ENCODE measurements at places on chromosomes 5 and 9.

DNA sequence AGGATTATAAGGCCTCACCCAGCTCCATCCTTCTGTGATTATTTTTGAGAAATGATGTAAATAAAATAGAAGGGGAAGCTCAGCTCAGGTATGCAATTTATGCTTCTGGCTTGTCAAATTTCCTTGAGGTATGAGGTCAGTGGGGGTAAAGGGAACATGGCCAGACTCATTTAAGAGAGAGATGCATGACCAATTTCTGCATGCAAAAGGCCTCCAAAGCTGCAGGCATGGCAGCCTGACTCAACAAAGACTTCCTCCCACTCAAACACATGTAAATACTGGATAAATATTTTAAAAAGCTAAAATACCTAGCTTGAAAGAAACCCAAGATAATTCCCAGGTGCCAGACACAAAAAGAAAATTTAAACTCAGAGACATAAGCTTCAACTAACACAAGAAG, 101.4 kb upstream of the SLC1A3 start:
- no peak for DNase-seq

- DNase-seq: peak; percentile 50
Measured at GRCh38 chr9:130666393-130667119, 2.2 kb downstream of the PRDM12 start.

DNA sequence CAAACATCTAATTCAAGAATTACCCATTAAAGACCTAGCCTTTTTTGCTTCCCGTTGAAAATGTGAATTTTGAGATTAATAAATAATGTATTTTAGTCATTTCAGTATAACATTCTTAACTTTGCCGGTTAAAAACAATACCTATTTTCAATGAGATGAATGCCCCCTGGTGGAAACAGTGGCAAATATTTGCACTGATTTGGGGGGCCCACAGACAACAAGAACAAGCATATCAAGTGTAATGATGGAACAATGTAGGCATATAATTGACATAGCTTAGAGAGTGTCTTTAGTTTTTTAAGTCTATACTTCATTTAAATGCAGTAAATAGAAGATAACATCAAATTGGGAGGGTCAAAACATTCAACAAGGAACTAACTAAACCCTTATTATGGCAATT, 111.9 kb downstream of the NTRK2 start:
- DNase-seq: peak; percentile 34

DNA sequence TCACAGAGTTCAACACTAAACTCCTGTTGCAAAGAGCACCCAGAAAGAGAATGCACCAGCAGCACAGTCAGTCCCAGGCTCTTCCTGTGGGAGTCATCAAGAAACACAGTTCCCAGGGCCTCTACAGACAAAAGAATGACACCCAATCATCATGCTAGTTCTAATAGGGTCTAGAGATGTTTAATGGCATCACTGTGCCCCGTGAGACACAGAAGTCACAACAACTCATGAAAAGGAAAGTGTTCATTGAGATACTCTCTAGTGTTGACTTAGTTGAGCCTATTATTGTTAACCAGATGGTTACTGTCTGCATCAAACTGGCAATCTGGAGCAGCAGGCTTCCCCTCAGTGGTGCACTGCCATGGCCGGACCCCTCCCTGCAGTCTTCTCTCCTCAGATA, 1.6 kb downstream of the KLHL3 start:
- peak; percentile 43 for DNase-seq

DNA sequence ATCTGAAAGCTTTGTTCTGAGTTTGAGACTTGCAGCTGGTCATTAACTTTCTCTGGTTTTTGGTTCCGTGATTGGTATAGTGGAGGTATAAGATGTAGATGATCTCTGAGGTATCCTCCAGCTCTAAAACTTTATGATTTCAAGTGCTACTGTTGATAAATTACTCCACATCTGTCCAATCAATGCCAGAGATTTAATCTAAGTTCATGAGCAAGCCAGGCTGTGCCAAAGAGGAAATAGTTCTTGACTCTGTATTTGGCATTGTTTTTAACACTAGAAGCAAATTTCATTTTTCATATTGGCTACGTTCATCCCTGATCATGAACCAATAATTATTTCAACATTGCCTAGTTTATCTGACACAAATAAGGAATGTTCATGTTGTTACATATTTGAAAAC, 28.5 kb upstream of the CHD1 start:
- no peak for DNase-seq

DNA sequence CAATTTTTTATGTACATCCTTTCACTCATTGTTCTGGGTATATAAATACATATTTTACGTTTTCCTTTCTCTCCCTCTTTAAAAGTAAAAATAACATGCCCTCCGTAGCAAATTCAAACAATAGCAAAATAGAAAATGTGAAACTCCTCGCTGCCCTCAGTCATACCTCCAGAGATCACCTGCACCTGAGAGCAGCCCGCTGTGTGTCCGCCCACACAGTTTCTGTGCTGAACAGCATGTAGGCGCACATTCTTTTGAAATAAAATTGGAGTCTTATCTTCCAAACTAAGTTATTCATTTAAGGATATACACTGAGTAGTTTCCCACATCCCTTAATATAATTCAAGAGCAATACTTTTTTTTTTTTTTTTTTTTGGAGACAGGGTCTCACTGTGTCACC, 255.7 kb downstream of the AOPEP start:
- DNase-seq: no peak

DNA sequence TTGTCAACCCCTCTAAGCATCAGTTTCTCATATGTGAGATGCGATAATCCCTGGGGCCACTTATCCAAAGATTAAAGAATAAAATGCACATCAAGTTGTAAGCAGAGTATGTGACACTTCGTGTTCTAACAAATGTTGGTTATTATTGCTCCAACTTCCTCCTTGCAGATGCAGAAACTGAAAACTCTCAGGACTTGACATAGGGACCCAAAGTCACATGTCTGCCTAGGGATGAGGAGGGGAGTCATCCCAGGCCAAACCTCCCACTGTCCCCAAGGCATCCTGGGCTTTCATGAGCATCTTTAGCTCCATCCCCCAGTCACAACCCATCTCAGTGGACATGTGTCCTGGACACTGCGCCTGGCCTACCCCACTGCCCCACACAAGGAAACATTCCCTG, 27.5 kb upstream of the SYK start:
- DNase-seq: no peak

DNA sequence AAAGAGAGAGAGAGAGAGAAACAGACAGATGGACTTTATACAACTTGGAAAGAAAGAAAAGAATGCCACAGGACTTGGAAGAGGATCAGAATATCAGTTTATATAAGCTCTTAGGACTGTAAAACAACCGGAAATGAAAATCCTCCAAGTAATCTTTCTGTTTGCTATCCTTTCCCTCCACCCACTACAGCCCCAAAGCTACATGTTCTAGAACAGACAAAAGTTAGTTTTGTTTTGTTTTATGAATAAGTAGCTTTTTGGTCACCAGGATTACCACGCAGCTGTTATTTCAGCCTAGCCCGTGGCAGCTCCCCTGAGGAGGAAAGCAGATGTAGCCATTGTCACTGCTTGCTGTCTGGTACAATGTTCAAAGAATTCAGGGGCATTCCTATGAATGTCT, 66.6 kb downstream of the SH3TC2 start:
- DNase-seq: no peak

- DNase-seq: peak; percentile 87
Measured at GRCh38 chr9:94065535-94065961, 18.7 kb upstream of the PTPDC1 start.

DNA sequence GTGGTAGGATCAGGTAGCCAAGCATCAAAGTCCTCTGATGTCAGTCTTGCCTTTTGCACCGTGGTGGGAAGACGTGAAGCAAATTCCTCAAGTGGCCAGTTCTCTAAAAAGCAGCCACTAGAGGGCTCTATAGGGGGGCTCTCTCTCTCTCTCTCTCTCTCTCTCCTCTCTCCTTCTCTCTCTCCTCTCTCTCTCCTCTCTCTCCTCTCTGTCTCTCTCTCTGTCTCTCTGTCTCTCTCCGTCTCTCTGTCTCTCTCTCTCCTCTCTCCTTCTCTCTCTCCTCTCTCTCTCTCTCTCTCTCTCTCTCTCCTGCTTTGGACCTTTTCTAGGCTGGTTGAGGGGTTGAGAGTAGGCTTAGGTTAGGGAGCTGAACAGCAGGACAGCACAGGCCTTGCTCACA, 13.9 kb upstream of the OSMR start:
- DNase-seq: peak; percentile 42

DNA sequence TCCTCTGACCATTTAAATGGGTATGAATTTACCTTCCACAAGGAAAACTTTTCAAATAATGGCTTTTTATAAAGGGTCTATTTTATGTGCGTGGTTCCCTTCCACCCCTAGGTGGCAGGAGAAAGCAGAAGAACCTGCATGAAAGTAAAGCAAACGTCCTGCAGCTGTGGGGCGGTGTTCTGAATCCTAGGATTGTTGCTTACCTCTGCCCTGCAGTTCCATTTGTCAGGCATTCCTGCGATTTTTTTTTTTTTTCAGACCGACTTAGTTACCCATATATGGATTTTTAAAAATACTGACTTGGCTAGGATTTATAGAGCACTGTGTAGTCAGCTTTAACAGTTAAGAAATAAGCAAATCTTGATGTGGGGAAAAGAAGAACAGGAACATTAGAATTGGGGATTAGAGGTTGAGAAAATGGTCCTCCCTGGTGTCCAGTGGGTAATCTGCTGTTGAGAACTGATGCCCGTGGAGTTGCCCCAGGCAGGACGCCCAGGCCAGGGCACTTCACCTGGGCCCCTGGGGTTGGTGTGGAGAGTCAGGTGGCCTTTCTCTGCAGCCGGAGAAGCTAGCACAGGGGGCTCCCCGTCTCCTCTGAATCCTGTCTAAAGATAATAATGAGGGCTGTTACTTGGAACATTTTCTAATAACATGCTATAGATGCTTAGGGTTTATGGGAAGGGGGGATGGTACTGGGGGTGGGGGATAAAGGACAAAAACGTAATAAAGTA, 30.4 kb upstream of the LTC4S start:
- peak; percentile 77 for DNase-seq

DNA sequence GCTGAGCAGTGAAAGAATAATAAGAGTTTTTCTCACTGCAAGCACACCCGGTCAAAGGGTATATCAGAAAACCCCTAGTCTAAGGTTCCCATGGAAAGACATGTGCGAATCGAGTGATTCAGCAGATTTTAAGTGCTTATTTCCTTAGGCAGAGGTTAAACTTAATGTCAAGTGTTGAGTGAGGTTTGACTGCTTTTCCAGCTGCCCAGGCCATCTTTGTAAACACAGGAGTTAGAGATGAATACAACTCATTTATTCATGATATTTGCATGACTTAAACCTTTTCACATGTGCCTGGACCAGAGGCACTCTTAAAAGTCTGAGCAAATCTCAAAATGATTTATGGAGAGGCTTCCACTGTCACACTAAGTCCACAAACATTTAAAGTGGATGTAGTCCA, 137.8 kb upstream of the RGMB start:
- no peak for DNase-seq

DNA sequence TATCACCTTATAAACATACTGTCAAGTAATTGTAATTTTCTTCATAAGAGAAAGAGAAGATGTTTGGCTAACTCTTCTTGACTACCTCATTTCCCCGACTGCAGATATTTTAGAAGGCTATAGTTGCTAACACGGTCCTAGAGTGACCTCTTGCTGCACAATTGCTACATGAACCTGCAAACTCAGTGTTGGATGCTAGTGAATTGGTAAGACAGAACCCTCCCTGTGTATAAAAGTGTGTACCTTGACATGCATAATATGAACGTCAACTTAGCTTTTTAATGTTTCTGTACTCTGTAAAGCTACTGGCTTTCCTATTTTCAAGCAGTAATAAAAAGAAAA, 46.7 kb upstream of the CER1 start:
- DNase-seq: peak; percentile 48

GRCh38 chr5:142547445-142548380, 138.2 kb downstream of the FGF1 start:
- DNase-seq: peak; percentile 58

Measured in eye (tissue), 1 donor.